Activated T-cell treated with anti-CD3 and anti-CD28 coated beads, Interleukin-2, amount 50 U/mL, for 1 hour (primary cell): ENCODE measurements at places on chromosomes 7 and 10.

GRCh38 chr10:127564644-127565043 lies 15.5 kb downstream of the NPS start:
- DNase-seq, result no peak

DNA sequence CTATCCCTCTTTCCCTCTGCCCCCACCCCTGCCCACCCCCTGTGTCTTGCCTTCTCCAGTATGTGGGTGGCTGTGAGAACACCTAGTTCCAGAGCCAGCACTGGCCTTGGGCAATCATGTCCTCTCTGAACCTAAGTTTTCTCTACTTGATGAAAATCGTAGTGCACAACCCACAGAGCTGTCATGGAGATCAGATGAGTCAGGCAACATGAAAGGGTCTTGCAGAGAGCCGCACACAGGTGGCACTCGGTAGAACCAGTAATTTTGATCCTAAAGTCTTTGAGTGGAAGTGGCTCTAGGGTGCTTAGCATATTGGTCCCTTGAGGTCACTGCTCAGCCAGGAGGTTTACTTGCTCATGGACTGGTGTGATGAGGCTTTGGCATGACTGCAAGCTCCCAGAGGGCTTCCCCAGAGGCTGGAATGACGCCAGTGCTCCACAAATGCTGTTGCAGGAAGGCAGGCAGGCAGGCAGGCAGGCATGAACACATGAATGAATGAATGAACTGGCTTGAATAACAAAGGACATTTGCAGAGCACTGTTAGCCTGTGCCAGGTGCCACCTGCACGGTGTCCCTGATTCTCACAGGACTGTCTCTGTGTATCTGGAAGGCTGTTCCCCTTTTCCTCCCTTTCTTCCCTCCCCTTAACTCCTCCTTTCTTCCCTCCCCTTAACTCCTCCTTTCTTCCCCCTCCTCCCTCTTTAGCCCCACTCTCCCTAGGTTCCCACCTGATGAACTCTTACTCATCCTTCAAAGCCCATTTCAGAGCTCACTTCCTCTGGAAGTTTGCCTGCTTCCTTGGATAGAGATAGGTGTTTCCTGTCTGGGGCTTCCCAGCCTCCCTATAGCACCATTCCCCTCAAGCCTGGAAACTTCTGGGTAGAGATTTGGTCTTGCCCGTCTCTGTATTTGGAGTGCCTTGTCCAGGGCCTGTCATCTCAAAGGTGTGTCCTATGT lies 27.2 kb upstream of the CTBP2 start:
- DNase-seq, result no peak

- DNase-seq, result no peak
Observed at GRCh38 chr7:29604052-29604451, 40.4 kb downstream of the PRR15 start.

DNA sequence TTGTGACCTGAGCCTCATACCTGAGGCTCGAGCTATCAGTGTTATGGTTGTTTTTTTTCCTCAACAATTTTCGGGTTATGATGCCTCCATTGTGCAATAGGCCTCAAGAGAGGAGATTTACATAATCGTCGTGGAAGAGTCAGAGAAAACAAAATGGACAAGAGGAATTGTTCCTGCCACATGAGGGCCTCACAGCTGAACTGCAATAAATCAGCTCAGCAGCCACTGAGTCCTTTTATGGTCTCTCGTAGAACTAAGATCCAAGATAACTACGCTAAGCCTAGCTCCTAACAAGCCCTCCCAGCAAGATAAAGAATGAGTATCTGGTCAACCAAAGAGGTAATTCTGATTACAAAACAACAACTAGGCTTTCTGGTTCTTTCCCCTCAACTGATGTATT lies 336.8 kb downstream of the WDR11 start:
- no peak for DNase-seq

DNA sequence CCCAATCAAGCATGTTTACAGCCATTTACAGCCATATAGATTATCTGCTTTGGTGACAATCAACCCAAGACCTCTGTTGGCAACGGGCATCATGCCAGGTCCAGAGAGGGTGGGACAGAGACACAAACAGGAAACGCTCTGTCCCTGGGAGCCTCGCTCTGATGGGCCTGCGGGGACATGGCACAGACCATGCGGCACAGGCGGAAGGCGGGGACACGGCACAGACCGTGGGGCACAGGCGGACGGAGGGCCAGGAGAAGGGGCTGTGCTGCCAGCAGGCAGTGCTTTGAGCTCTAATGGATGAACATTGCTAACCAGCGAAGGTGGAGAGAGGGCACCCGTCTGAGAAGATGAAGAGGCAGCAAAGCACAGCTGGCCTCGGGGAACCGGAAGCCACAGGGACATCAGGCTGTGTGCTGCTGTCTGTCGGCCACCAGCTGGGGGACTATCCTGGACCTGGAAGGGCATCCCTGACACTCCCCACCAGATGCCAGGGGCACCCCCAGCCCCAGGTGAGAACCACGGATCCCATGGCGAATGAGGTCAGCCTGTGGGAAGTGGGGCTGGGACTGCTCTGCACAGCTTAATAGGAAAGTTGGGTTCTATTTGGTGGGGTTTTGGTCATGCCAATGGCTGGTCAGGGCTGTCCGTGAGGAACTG lies 61.0 kb downstream of the DIP2C start:
- no peak for DNase-seq

- no peak for DNase-seq
Observed at GRCh38 chr7:88201305-88201704, 18.5 kb downstream of the SRI start.

GRCh38 chr7:137241655-137242360 lies 101.7 kb downstream of the PTN start:
- no peak for DNase-seq

- no peak for DNase-seq
Observed at GRCh38 chr10:117805139-117805538, 241.6 kb downstream of the RAB11FIP2 start.

DNA sequence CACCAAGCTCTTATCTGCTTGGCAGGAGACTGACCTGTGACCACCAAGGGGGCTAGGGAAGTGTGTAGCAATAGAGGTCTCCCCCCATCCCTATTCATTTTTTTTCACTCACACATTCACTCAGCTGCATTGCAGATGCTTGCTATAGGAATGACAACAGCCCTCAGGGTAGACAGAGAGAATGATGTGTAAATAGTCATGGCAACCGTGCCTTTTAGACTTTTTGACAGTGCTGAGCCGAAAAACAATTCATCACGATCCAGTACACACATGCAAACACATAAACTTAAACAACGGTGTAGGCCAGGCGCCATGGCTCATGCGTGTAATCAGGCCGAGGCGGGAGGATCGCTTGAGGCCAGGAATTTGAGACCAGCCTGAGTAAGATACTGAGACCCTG lies 7.6 kb upstream of the ELN start:
- no peak for DNase-seq

GRCh38 chr10:104139221-104139620 lies 17.2 kb downstream of the SFR1 start:
- no peak for DNase-seq

- DNase-seq, result no peak
Observed at GRCh38 chr10:59698326-59698725, 11.3 kb downstream of the SLC16A9 start.

- DNase-seq, result no peak
Observed at GRCh38 chr7:97075928-97076327, 41.6 kb upstream of the SDHAF3 start.

- DNase-seq, result no peak
Observed at GRCh38 chr10:47294501-47294900, 5.5 kb upstream of the GDF10 start.

DNA sequence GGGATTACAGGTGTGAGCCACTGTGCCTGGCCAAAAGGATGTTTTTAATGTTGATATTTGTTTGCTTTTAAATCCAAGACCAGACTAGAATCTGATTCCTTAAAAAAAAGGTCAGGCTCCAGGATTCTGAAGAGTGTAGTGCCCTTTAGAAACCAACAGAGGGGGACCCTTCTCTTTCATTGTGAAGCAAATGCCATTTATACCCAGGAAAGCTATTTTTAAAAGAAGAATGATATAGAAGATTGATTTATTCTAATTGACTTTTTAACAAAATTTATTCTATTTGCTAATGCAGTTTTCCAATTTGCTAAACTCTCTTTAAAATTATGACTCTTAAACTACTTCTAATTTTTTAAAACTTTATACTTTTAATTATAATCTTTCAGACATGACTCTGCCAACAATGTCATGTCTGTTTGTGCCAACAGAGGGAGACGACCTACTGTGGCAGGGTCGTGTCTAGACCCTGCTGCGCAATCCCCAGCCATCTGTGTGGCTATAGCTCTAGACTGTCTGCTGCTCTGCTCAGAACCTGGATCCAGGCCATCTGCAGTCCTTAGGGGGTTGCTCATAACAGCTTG lies 201.0 kb upstream of the IMMP2L start:
- no peak for DNase-seq

GRCh38 chr7:105800849-105801534 lies 75.4 kb downstream of the ATXN7L1 start:
- no peak for DNase-seq

DNA sequence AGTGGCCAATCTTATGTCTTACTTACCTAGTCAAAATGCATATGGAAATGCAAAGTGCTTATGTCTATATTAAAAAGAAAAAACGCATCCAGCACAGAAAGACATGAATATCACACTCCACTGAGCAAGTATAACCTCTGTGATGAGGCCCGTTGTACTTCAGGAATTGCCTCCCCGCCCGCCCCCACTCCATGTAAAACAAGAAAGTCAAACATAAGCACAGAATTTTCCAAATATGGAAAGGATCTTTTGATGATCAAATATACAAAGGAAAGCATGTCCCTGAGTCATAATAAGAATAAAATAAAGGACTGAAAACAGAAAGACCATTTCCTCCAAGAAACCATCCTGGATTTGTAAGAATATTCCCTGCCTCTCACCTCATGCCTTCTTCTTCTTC lies 229.1 kb downstream of the BAMBI start:
- DNase-seq, result no peak
